Upper lobe of left lung (tissue), 6 donors: ENCODE measurements at places on chromosomes 16 and 17. TPM values are rescaled to one million over a fixed set of nuclear protein-coding genes. Genes with fewer than 3 reads are reported as not detected.
A peak's percentile ranks its signal among the peaks of the same experiment; 100 is the strongest.

DNA sequence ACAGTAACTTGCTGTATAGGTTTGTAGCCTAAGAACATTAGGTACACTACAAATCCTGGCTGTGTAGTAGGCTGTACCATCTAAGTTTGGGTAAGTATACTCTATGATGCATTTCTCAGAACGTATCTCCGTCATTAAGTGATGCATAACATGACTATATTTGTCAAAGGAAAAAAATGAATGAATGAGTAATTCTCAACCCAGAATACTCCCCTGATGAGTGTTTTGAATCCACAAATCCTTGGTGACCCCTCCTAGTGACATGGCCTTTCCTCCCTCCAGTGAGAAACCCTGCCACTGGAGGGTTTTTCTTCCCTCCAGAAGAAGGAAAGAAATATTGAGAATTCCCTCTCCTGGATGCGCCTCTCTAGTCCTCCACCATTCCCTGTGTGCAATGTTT lies 24.0 kb upstream of the SALL1 start:
- DNase-seq = no peak
- H3K36me3 ChIP-seq = no peaks in the 10 kb centered on the region
- no peak overlapping the region for H3K4me3 ChIP-seq
- no peaks in the 10 kb centered on the region for H3K27me3 ChIP-seq

- H3K36me3 ChIP-seq = no peaks in the 10 kb centered on the region
- no peaks in the 10 kb centered on the region for H3K27me3 ChIP-seq
- no peaks in the 10 kb centered on the region for H3K4me1 ChIP-seq
These were observed at the start of gene TMC7 for GRCh38 chr16:18983565-18984434. Gene TMC7 (plus strand): TSS chr16:18983934. CDS start chr16:18984064, 130 bp downstream.

- peaks cover 21% of the 10 kb centered on the region for H3K36me3 ChIP-seq
- peaks cover 57% of the 10 kb centered on the region for H3K4me1 ChIP-seq
- no peak for DNase-seq
- peaks cover 5% of the 10 kb centered on the region for H3K27me3 ChIP-seq
- peak overlapping the region; percentile 94 for H3K27ac ChIP-seq
These were observed 2.0 kb downstream of the MAZ start for GRCh38 chr16:29808219-29808900.

- no peak overlapping the region for H3K27ac ChIP-seq
- H3K36me3 ChIP-seq = no peaks in the 10 kb centered on the region
- no peak for DNase-seq
- H3K4me3 ChIP-seq = no peak overlapping the region
- H3K4me1 ChIP-seq = no peaks in the 10 kb centered on the region
These were observed 45.3 kb downstream of the GRIN2A start for GRCh38 chr16:10136916-10137315.

VAT1L gene
- total RNA-seq = not detected

PPP1R27 gene
- total RNA-seq = not detected
